Activated T-helper 1 cell treated with anti-CD3 and anti-CD28 coated beads, Interleukin-2, amount 50 U/mL, for 16 hours (primary cell): ENCODE measurements at places on chromosomes 4 and X.

DNA sequence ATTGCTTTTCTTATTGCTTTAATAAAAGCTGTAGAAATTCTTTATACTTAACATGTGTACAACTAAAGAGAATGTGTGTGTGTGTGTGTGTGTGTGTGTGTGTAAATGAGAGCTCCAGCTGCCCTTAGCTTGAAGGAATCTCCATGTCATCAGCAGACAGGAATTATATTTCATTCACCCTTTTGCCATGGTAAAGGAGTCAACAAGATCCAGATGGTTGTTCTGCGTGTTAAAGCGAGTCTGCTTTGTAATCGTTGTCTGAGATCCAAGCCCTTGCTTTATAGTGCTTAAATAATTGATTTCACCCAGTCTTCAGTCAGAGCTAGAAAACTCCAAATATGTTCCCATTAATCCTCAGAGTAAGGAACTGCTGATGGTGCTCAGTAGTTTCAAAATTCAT is 285.5 kb downstream of the PDGFC start:
- DNase-seq, result no peak

DNA sequence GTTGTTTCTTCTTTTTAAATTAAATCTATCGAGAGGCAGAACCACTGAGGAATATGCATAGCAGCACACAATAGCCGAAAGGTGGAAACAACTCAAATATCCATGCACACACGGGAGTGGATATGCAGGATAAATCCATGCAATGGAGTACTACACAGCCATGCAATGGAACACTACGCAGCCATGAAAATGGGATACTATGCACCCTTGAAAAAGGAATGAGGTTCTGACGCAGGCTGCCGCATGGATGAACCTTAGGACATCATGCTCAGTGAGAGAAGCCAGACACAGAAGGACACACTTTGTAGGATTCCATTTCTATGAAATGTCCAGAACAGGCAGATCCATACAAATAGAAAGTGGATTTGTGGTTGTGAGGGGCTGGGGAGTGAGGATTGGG is 18.4 kb upstream of the P2RY8 start:
- no peak for DNase-seq

DNA sequence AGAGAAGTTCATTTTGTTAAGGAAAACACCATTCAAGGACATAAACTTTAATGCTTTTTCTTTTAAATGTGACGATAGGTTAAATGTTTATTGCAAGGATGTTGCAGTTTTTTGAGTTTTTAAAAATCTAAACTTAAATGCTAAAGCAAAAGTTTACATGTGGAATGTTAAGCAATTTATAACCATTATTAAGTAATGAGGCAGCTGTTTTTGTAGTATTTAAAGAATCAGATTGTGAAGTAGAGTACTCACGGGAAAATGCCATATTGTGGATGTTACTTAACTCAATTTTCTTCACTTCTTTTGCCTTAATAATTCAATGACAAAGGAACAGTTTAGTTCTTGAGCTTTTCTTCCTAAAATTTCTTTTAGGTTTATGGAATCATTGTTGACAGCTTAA is 43.5 kb downstream of the UBE2K start:
- no peak for DNase-seq

DNA sequence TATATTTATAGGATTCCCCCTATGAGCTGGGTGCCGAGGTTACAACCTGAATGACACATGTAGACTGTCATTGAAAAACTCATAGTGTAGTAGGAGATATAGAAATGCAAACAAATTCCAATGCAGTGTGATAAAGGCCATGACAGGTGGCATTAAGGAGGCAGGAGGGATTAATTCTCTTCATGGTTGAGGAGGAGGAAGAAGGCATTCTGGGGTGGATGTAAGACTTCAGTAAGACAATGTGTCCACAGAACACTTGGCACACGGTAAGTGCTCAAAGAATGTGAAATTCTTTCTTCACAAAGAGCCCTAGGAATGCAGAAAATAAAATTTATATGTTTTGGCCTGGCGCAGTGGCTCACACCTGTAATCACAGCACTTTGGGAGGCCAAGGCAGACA is 136.5 kb downstream of the RBM47 start:
- DNase-seq, result no peak

- DNase-seq, result no peak
Measured at GRCh38 chr4:55358668-55359067, 12.6 kb downstream of the SRD5A3 start.

DNA sequence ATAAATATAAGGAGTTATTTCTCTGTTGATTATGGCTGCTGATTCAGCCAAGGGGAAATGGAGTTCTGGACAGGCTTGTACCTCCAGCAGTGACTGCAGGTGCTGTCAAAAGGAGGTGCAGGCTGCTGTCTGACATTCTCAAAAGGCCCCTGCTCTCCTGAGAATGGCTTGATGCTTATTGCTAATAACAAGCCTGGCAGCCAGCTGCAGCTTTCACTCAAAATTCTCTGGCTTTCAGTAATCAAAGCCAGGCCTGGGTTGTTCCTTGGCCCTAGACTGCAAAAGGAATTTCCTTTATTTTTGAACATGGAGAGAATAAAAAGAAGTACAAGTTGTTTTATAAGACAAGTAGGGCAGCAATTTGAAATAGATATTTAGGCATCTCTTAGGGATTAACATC is 575.9 kb downstream of the MID1IP1 start:
- no peak for DNase-seq

DNA sequence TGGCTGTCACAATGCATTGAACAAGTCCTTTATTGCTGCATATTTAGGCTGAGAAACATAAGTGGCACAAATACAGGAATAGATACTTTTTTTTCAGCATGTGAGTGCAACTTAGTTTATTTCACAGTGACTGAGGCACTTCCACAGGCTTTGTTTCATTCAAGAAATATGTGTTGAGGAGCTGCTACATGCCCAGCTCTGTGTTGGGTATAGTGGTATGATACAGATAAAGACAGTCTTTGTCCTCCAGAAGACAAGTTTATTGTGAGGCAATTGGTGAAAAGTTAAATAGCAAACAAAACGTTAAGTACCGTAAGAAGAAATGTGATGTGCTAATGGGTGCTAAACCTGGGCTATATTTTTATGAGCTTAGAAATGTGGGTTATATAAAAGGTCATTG is 186.4 kb downstream of the SPRY1 start:
- no peak for DNase-seq

DNA sequence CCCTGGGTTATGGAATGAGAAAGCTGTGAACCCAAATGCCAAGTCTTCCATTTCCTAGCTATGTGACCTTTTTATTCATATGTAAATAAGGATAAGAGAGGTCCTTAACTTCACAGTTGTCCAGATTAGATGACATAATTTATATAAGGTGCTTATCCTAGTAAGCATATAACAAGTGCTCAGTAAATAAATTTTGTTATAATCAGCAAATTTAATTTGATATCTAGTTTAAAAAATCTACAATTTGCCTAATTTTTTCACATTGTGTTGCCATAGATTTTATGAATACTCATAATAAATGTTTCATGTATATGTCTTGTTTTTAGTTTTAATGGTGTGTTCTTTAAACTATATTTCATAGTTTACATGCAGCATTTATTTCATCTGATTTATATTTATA is 130.4 kb upstream of the SPRY1 start:
- no peak for DNase-seq

DNA sequence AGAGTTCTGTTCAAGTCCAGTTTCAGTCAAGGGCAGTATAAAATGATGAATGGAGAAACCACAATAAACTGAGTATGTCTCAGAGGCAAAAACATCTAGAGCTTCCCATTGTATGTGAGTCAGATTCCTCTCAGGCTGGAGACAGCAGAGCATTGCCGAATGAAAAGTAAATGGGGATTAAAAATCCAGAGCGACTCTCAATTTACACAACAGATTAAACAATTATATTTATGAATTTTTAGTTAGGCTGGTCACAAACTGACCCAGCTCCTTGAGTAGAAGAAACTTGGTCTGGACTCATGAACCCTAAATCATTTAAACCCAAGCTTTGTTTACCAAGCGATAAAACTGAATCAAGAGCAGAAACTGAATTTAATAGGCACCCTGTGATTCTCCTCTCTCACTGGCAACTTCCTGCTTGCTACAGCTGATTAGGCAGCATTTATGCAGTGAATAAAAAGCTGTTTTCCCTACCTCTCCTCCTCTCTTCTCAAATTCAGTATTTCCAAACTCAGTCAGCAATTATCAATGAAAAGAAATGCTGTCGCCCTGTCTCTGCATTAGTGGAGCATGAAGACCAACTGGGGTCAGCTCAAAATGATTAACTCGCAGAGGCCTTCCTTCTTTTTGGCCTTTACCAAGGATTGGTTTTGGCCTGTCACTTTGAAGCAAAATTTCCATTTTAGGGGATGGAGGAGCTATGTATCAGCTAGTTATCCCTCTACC is 568.0 kb downstream of the PDHA2 start:
- no peak for DNase-seq
